ENCODE measurements at places on chromosomes 13 and 19.

GRCh38 chr13:113539822-113540221 lies 44.7 kb upstream of the TFDP1 start:
- DNase-seq = no peak

DNA sequence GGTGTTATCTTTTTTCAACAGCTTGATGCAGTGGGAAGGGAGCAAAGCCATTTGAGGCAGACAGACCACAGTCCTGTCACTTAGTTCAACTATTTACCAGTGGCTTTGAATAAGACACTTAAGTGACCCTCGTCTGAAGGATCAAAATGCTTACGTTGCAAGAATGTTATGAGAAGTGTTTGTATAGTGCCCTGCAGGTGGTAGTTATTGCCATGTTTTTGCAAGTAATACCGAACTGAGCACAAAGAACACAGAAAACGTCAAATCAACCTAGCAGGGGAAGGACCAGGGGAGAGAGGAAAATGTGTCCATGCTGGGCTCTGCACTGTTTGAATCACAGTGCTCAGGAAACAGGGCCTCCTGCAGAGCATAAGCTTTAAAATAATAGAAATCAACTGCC lies 2.8 kb downstream of the SOHLH2 start:
- no peak for DNase-seq

DNA sequence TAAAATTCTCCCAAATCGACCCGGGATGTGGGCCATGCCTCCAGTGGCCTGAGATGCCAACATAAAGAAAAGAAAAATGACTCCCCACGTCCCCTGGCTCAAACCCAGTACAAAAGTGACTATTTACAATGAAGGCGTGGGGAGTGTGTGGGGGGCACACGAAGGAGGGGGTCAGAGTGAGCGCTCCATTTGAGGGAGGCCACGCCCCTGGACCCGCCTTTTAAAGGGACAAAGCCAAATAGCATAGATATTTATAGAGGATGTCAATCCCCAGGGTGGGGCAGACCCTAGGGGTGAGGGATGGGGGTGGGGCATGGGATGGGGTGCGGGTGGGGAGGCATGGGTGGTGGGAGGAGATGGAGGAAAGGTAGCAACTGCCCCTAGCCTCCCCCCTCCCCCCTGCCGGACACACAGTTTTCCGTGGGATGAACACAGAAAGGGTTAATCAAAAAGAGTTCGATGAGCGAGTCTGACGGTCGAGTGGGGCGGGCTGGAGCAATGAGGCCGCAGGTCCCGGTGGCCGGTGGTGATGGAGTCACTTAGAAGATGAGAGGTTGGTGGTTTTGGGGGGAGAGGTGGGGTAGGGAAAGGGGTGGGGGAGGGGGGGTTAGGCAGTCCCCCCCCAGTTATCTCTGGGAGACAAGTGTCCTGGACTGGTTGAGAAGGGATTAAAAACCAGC lies 20.1 kb upstream of the NANOS2 start:
- DNase-seq = no peak

- no peak for DNase-seq
Measured at GRCh38 chr13:97308735-97309429, 86.7 kb downstream of the MBNL2 start.

DNA sequence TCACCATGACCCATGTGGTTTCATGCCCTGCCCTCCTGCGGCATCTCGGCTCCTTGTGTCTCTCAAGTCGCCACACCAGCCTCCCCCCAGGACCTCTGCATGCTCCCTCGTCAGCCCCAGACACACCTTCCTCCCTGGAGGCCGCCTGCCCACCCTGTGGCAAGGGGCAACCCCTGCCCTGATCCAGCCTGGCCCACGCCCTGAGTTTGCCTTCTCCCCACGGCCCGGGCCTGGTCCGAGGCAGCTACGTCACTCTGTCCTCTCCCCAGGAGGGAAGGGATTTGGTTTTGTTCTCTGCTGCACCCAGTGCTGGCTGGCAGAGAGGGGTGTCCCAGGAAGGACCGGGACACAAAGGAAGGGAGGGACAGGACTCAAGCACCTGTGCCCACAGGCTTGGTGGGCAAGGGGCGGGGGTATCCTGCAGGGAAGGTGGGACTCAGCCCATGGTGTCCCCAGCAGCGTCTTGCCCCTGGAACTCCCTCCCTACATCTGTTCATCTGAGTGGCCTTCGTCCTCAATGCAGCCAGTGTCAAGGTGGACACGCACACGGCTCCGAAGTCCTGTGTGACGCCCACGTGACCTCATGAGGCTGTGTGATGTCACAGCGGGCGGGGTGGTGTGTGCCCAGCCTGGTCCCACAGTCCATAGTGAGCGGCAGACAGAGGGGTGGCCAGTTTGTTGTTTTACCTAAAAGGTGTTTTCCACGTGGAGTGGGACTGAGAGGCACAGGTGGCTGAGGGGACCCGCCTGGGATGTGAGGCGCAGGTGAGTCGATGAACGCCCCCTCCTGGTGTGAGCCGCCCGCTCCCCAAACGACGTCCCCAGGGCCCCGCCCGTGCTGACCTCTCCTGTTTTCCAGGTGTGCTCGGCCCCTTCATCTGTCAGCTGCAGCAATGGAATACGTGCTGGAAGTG lies at the start of gene TEX29:
TSS of gene TEX29 (plus strand) at position 645 of the 914 bp plus-strand sequence. CDS start at position 894, 249 bp downstream.
- no peak for DNase-seq

- no peak for DNase-seq
Measured at GRCh38 chr19:12886651-12886968, 391 bp downstream of the KLF1 start.

DNA sequence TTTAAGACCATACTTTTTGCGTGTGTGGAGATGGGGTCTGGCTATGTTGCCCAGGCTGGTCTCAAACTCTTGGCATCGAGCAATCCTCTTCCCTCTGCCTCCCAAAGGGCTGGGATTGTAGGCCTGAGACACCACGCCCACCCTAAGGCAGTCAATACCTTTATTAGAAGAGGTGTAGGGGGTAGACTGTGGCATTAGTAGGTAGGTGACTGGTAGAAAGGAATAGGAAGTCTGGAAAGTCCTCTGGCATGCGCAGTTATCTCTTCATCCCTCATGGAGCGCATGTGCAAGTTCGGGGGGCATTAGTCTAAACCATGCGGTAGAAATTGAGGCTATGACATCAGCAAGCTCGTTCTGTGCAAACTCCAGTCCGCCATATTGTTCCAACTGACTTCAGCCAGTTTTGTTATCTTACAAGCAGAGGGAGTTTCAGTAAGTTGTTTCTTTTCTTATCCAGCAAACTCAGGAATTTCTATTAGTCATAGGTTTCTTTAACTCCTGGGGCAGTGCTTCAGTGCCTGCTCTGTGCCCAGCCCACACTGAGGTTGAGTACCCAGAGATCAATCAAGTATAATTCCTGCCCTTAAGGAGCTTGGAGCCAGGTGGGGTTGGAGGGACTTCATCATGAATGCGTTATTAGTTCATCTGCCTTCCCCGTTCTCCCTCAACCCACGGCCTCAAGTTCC lies 7.3 kb upstream of the RANBP3 start:
- DNase-seq = no peak

GRCh38 chr19:6425732-6426620 lies 1.4 kb upstream of the KHSRP start:
- no peak for DNase-seq

DNA sequence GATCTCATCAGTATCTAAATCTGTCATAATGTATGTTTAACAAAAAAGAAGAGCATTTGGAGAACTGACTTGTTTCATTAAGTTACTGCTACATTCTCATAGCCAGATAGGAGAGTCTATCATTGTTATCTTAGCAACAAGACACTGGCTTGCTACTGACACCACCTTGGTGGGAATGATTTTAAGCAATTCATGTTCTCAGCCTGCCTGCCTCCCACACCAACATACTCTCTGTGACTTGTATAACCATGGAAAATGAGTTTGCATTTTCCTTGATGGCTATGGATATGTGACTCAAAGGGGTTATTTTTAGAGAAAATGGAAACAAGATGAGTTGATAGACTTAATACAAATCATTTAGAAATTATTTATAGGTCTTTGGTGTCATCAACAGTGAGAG lies 1308.9 kb downstream of the OLFM4 start:
- DNase-seq = no peak

DNA sequence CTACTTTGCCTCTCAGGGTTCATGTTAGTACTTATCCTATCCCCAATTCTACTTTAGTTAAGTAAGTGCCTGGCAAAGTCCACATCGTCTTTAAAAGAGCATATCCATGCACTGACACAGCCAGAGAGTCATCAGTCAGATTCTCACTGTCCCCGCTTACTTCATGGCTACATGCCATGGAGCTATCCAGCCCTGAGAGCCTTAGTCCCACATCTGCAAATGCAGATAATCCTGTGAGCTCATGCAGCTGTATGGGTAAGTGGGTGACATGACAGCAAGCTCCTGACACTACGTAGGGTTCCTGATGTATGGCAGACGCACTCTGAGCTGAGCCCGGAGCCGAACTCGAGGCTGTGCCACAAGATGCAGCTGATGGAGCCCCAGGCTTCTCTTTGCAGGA lies 661.5 kb downstream of the LIG4 start:
- no peak for DNase-seq

DNA sequence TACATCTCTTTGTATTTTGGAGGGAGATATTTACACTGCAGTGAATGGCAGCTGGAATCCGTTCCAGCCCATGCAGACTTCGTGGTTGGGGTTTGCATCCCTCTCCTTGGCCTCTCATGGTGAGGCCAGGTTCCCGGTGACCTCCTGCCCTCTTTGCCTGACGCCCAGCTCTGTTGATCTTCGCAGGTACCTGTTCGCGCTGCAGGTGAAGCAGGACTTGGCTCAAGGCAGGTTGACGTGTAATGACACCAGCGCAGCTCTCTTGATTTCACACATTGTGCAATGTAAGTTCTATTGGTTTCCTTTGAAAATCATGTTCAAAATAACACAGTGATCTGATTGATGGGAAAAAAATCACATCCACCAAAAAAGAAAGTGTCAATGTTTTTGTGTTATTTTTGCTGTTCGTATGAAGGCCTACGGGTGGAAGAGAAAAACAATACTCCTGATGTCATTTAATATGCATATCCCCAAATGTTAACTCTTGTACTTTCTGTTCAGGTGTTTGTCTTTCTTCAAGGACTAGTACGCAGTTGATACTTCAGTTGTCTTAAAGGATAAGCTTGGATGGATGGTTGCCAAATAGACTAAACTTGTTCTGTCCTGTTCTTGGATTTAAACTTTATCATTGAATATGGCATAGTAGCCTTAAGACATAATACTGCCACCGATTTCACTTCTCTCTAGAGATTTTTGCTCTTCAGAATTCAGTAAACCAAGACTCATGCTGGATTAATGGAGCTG lies 199.1 kb downstream of the STK24 start:
- no peak for DNase-seq

DNA sequence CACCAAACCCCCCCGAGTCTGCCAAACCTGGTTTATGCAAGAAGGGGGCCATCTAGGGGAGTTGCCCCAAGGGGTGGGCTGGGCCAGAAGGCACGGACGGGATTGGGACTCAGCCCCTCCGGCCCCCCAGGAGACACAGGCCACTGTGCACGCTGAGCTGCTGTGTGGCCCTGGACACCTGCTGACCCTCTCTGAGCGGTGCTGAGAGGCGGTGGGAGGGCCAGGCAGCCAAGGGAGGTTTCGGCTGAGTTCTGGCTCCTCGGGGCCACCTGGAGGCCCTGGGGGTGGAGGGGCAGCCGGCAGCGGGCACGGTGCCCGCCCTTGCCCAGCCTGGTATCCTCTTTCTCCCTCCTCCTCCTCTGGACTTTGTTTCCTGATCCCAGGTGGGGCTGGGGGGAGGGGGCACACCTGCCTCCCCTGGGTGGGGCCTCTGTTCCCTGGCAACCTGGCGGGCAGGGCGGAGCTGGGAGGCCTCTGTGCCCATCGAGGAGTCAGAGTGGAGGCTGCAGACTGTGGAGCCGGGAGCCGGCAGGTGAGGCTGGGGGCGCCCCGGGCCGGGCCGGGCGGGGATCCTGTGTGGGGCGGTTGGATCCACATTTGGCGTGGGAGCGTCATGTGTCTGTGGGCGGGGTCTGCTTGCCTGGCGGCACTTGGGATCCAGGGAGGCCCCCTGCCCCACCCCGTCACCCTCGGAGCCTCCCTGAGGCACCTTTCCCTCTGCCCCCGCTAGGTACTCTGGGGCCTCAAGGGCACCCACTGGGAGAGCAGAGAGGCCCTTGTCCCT lies at the start of gene MISP:
TSS of gene MISP (plus strand) at position 473 of the 784 bp plus-strand sequence. CDS start 5,835 bp downstream, outside the sequence.
- no peak for DNase-seq

DNA sequence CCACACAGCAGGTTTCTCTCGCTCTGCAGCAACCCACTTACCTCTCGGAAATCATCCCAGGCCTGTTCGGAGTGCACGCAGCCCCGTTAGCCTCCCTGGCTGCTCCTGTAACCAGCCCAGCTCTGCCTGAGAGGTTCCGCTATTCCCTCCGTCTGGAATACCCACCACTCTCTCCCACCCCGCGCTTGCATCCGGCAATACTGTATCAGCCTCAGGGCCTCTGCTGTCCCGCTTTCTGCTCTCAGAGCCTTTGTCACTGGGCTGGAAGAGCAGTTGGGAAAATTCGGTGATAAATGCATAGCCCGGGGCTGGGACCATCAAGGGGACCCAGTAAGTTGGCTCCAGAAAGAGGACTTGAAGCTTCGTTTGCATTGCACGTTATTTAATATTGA lies 759 bp upstream of the TLE6 start:
- no peak for DNase-seq

DNA sequence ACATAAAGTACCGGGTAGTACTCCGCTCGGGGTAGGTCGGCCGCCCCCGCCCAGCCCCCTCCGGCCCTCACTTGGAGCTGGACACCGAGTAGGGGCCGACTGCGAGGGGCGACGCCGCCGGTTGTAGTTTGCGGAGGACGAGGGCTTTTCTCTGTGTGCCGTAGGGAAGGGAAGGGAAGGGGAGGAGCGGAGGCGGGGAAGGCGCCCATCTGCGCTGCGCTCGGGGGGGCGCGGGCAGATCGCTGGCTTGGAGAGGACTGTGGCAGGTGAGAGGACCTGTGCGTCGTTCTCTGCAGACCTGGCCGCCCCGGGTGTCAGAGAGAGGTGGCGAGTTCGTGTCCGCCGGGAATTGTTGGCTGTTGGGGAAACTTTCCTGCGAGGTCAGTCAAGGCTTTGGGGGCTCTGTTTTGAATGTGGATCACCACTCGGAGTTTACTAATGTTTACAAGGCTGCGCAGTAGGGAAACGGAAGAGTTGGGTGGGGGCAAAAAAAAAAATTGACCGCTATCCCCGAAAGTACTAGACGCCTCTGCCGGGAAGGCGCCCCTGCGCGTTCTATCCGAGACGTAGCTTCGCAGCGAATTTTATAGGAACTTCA lies 1.4 kb downstream of the ING1 start:
- DNase-seq = no peak

DNA sequence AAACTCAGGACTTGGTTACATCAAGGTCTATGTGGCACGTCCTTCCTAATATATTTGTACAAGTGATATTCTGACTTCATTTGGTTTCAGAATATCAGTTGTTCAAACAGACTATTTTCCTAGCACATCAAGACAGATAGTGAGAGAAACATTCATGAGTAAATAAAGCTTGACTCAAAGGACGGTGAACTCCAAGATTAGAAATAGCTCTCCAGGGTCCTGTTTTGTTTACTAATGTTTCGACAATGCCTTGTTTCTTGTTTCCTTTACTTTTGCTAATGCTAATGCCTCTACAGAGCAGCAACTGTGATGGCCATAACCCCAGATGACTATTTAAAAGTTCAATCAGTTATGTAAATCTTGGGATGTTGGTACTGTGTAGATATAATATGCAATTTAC lies 313.9 kb downstream of the KLF12 start:
- DNase-seq = no peak

GRCh38 chr13:108220041-108220440 lies 1.8 kb downstream of the ABHD13 start:
- no peak for DNase-seq

GRCh38 chr19:10551698-10552301 lies 8.1 kb downstream of the ATG4D start:
- peak; percentile 34 for DNase-seq

All from CD4-positive, alpha-beta T cell treated with Interleukin-6 at 100 ng/mL for 8 hours (primary cell).